ENCODE measurements at places on chromosomes 12 and 14.

DNA sequence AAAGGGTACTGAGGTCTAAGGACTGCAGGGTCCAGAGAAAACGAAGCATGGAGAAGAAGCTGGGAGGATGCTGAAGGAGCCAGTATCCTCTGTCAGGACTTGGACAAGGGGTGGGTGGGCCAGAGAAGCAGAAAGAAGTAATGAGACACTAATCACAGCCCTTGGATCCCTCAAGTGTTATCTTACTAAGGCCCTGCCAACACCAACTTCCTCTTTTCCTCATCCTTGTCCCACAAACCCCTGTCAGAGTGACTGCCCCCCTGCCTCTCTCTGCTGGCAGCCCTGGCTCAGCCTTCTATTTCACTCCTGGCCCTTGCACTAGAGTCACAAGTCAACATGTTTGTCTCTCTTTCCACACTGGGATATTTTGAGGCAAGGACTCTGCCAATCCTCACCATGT, 3.8 kb upstream of the ASIC1 start:
- DNase-seq = no peak

DNA sequence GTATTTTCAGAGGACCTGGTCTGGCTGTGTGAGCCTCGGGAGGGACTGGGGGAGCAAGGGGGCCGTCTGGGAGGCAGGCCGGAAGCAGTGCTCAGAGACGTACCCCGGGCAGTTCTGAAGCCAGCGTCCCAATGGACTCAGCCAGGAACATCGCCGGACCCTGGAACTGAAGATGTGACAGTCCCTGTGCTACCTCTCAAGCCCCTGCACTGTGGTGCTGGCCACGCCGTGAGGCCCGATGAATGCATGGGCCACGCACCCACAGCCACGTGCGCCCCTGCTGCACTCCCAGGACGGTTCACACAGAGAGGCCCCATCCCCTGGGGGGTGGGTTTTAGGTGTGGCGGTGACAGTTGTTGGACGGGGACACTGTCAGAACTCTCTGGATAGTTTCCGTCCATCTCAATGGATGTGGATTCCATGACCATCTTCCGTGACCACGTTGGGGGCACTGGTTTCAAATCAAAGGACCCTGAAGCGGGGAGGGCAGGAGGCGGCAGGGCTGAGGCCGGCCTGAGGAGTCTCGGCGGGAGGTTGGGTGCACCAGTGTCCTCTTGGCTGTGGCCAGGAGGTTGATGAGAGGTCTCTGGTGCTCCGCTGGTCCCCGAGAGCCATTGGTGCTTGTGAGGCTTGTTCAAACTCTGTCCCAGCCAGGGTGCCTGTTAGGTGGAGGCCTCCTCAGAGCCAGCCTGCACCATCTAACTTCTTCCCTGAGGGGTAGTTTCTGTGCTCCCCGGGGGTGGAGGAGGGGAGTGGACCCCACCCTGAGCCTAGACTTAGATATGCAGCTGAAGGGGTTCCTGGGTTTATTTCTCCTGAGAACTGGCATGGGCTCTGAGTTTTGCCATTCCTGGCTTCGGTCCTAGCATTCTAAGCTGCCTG, 36.3 kb upstream of the TSPAN9 start:
- no peak for DNase-seq

- no peak for DNase-seq
Observed at GRCh38 chr14:67675219-67675582, 769 bp upstream of the VTI1B start.

GRCh38 chr12:5335069-5335468, 96.8 kb upstream of the NTF3 start:
- no peak for DNase-seq

DNA sequence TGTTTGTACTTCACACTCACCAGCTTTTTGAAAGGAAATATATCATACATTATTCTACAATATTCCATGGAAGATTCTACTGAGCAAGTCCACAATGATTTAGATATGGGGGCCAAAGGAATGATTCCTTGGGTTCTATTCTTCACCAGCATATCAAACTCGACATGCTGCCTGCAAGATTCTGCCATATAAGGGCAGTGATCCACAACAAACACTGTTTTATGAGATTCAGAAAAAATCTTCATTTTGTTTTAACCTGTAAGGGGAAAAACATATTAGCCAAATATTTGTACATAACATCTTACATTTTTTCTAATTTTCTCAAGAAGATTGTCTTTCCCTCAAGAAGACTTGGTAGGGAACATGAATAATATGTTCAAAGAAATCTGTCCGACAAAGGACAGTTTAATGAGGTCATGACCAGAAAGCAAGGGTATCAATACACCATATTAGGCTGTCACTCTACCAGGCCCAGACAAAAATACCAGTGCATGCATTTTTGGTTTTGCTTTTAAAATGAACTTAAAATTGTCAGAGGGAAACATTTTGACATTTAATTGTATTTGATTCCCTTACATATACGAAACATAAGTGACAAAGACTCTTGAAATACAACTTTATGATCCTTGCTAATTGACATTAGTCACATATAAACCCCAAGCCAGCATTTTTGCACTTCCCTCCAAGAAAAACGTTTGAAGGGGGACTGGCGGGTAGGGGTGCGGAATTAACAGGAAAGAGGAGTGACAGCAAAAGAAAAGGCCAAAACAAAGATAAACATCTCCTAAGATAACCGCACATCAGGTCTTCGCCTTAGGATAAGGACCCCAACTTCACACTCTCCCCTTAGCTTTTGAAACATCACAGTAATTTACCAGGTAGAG, 980 bp downstream of the INTS13 start:
- DNase-seq = no peak

DNA sequence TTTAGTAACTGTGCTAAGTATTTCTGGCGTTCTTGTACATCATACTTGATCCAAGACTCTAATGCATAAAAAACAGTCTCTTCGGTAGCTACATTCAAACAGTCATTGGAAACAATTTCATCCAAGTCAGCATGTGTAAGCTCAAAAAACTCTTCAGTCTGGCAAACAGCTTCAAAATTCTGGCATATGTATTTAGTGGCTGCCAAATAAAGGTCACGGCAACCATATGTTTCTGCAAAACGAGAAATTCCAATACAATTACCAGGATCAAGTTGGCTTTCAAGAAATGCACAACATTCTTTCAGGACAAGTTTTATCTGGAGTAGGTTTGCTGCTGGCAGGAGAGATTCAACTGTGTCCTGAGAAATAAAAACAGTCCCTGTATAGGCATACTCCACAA, 16.5 kb downstream of the KLHL28 start:
- no peak for DNase-seq

- DNase-seq = no peak
Observed at GRCh38 chr12:124441443-124442194, 125.8 kb downstream of the NCOR2 start.

- no peak for DNase-seq
Observed at GRCh38 chr12:64099397-64099796, 122.7 kb downstream of the KICS2 start.

GRCh38 chr12:2387103-2387834, 334.5 kb downstream of the CACNA1C start:
- no peak for DNase-seq

Data from NCI-H1048 (cell line).